ENCODE measurements at places on chromosomes 13 and 19.
A peak's percentile ranks its signal among the peaks of the same experiment; 100 is the strongest.

DNA sequence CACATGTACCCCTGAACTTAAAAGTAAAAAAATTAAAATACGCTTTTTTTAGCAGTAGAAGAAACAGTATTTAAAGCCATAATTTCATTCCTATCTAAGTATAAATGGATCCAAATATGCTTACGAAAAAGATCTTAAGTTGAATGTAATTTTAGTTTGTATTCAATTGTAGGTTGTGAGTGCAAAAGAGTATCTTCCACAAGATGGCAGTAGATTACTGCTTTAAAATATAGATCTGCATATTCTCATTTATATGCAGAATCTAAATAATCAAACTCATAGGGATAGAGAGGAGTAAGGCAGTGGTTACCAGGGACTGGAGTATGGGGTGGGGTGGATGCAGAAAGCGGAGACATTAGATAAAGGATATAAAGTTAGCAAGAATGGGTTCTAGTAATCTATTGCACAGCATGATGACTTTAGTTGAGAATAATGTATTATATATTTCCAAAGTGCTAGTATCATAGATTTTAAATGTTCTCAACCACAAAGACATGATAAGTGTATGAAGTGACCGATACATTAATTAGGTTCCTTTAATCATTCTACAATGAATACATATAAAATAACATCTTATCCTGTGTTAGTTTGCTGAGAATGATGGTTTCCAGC lies 14.2 kb downstream of the OR7A17 start:
- no peak for DNase-seq

DNA sequence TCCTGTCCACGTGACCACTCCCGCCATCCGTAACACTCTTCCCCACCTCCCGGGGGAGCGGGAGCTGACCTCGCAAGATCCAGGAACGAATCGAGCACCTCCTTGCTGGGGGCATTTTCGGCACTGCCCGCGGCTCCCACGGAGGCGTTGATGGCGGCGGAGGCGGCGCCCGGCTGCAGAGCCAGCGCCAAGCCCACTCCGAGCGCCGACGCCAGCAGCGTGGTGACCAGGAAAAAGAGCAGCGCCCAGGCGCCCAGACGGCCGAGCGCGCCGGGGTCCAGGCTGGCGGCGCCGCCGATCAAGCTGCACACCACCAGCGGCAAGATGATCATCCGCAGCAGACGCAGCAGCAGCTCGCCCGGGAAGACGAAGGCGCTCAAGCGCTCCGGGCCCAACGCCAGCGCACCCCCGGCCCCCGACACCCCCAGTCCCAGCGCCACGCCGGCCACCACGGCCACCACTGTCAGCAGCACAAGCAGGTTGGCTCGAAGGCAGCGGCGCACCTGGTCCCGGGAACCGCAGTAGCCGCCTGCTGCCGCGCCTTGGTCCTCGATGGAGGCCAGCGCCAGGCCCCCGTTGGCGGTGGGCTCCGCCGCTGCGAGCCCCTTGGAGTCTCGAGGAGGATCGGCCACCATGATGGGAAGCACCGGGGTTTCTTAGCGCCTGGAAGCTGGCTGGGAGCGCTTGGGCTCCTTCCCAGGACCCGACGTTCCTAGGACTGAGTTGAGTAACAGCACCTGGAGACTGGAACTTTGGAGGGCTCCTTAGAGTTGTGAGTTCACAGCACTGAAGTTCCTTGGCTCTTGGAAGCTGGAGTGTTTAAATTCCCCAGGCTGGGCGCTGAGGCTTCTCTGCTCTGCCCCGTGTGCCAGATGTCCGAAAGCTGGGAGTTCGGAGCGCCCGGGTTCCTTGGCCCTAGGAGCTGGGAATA lies 798 bp downstream of the SLC1A5 start:
- peak; percentile 87 for DNase-seq

DNA sequence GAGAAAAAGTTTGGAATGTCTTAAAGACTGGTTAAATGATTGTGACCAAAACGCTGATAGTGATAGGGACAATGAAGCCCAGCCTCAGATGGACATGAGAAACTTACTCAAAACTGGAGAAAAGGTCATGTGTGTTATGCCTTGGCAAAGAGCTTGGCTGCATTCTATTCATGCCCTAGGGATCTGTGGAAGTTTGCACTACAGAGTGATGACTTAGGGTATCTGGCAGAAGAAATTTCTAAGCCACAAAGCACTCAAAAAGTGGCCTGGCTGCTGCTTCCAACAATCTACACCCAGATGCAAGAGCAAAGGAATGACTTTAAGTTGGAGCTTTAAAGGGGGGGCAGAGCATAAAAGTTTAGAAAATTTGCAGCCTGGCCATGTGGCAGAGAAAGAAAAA lies 521.3 kb downstream of the UQCRFS1 start:
- DNase-seq = no peak

- DNase-seq = no peak
Observed at GRCh38 chr19:38831142-38831605, 420 bp downstream of the ECH1 start.

DNA sequence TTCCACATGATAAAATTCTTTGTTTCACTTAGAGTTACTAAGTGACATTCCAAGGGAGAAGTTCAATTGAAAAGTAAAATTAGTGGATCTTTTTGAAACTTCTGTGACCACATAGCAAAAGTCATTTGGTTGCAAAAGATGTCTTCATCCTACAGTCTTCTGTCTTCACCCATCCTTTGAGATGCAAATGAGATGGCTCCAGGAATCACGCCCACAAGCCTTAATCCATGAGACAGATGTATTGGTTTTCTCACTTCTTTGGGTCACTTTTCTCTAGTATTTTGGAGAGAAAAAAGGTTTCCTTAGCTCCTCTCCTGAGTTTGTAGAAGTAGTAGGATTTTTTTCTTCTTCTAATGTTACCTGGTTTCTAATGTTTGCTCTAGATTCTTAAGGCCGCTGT lies 259.5 kb upstream of the SLC10A2 start:
- no peak for DNase-seq

GRCh38 chr19:32201636-32202051 lies 143.8 kb upstream of the ZNF507 start:
- peak; percentile 69 for DNase-seq

GRCh38 chr13:36217456-36217855 lies 3.1 kb upstream of the SOHLH2 start:
- DNase-seq = no peak

DNA sequence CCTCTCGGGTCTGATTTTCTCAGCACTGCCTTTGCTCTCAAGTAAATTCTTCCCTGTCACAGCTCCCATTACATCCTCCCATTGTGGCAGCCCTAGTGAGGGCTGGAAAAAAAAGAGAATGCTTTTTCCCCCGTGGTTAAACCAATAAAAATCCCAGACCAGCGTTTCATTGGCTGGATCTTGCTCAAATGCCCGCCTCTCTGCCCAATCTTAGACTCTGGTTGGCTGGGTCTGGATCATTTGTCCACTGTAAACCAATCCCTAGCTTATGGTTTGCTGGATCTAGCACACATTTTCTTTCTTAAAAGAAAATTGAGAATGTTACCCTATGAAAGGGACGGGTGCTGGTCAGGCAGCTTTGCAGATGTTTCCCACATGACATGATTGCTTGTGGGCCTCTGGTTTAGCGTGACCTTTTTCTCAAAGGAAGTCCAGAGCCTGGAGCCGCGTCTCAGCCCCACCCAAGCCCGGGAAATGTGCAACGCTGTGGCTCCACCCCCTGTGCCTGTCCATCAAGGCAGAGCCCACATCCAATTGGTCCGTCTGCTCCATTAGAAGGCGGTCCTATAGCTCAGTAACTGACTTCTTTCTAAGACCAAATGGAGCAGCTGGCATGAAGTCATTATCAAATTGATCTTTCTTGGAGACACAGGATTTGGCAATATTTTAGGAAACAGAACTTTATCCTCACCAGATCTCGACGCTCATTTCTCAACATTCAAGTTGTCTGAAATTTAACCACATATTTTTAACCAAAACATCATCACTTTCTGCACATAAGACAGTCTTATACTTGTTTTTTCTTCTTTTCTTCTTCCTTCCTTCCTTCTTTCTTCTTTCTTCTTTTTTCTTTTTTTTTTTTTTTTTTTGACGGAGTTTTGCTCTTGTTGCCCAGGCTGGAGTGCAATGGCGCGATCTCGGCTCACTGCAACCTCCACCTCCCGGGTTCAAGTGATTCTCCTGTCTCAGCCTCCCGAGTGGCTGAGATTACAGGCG lies 2.6 kb upstream of the MCEMP1 start:
- no peak for DNase-seq

DNA sequence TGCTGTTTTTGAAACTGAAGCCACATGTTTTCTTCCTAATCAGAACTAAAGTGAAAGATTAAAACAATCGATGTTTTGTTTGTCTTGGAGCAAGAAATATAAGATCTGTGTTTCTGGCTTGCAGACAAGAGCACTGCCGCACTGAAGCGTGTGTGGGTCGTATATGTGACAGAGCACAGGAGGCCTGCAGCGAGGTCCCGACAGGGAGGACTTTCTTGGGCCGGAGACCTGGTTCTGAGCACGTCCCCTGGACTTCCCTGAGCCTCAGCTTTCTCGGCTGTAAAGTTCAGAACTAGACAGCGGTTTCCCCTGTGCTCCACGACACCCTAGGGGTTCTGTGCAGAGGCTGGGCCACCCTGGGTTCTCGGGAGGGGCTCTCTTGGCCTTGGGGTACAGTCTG lies 60.5 kb downstream of the GADD45B start:
- DNase-seq = no peak

Data from osteocyte (in vitro differentiated cells).